T47D (cell line): ENCODE measurements at places on chromosomes 7 and 10.

- no peak for DNase-seq
These were observed 87.2 kb downstream of the CALD1 start for GRCh38 chr7:134866617-134867016.

DNA sequence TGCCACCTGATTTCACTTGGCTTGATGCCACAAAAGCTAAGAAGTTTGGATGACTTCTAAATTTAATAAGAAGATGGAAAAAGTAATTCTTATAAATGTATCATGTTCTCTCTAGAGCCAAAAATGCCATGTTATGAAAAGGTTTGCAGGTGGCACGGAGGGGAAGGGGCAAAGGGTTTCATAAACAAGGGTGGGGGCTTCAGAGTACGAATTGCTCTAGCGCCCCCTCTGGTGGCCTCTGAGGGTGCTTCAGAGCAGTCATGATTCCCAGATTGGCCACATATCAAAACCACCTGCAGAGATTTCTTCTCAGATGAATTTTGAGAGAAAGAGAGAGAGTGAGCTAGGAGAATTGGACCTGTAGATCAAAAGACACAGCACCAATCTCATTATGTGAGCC is 208.6 kb upstream of the YAE1 start:
- peak; percentile 24 for DNase-seq

- DNase-seq: no peak
These were observed 15.8 kb upstream of the SLF2 start for GRCh38 chr10:100896876-100897461.

GRCh38 chr10:7406712-7407333 is 4.0 kb downstream of the SFMBT2 start:
- DNase-seq: no peak

- DNase-seq: no peak
These were observed 124.6 kb upstream of the RSU1 start for GRCh38 chr10:16941870-16942269.

- DNase-seq: no peak
These were observed 51.4 kb upstream of the SCIN start for GRCh38 chr7:12518920-12519681.
